Neural crest cell (in vitro differentiated cells): ENCODE measurements at places on chromosomes 7 and 10. TPM values are rescaled to one million over a fixed set of nuclear protein-coding genes. Genes with fewer than 3 reads are reported as not detected.

Gene CHN2
- total RNA-seq, result 15.4 and 15.9 TPM in 2 replicates

Gene LIPJ
- not detected in 2 replicates for total RNA-seq

Gene NODAL
- total RNA-seq, result not detected in 2 replicates

Gene LSM8
- 49.9 and 50.0 TPM in 2 replicates for total RNA-seq

Gene ABCB1
- total RNA-seq, result 5.6 and 6.1 TPM in 2 replicates

Gene GPC2
- total RNA-seq, result 97.8 and 106 TPM in 2 replicates

Gene ITIH5
- not detected in 2 replicates for total RNA-seq

Gene SVIL
- total RNA-seq, result 57.5 and 57.7 TPM in 2 replicates

Gene VIPR2
- 0.09 and 0.16 TPM in 2 replicates for total RNA-seq

Gene VSIR
- total RNA-seq, result not detected in 2 replicates

Gene PALD1
- 14.1 and 14.3 TPM in 2 replicates for total RNA-seq

Gene FLNC
- 5.3 and 5.6 TPM in 2 replicates for total RNA-seq

Gene MMD2
- 0.25 TPM in 1 of 2 replicates, not detected in the other for total RNA-seq

Gene USP6NL
- total RNA-seq, result 35.3 and 38.2 TPM in 2 replicates

Gene HMX3
- not detected in 2 replicates for total RNA-seq

Gene TAS2R5
- 1.5 and 2.3 TPM in 2 replicates for total RNA-seq

Gene MYOF
- 3.9 and 4.0 TPM in 2 replicates for total RNA-seq

Gene SHTN1
- 10.0 and 10.5 TPM in 2 replicates for total RNA-seq

Gene NPS
- total RNA-seq, result not detected in 2 replicates

Gene CCDC172
- total RNA-seq, result not detected in 2 replicates

Gene AKR1D1
- not detected in 2 replicates for total RNA-seq

Gene RBM28
- 73.1 and 73.7 TPM in 2 replicates for total RNA-seq

Gene OR2A5
- not detected in 2 replicates for total RNA-seq

Gene HECW1
- total RNA-seq, result 2.8 and 3.6 TPM in 2 replicates
